ENCODE measurements at places on chromosomes 2 and 18.

GRCh38 chr2:53182601-53183000 lies 585.0 kb upstream of the CHAC2 start:
- no peak for DNase-seq

DNA sequence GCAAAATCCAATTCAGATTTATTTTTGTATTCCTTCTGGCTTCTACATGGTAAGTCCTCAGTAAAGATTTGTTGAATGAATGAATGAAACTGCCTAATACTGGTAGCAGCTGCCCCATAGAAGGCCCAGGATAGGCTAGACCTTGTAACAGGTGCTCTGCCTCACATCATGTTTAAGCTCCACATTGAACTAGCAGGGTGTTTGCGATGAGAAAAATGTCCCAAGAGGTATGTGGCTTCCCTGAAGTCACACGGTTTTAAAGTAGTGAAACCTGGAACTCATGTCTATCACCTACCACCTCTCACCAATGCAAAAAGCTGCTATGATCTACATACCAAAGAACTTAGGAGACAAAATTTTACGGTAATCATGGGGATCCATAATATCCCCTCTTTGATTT lies 765 bp upstream of the LHCGR start:
- DNase-seq, result no peak

DNA sequence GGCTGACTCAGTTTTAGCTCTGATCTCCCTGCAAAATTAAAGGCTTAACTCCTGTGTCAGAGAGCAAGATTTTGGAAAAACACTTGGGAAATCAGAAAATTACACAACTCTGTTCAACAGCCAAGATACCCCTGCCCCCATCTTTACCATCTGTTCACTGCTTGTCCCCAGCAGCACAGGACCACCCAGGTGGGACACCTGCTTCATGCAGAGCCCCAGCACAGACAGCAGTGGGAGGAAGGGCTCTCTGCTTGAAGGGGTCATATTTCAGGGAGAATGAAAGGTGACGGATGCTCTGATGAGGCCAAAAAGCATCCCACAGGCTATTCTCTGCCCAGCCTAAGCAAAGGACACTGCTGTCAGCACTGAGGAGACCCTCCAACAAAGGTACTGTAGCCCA lies 584.6 kb upstream of the KLHL29 start:
- no peak for DNase-seq

- no peak for DNase-seq
These were observed 27.6 kb upstream of the ZEB2 start for GRCh38 chr2:144547494-144547893.

GRCh38 chr2:163610817-163611556 lies 124.8 kb downstream of the FIGN start:
- DNase-seq, result no peak

- DNase-seq, result no peak
These were observed 17.2 kb downstream of the SLC30A3 start for GRCh38 chr2:27245626-27246025.

GRCh38 chr2:206000776-206001175 lies 85.2 kb downstream of the INO80D start:
- no peak for DNase-seq

GRCh38 chr2:135942936-135943688 lies 42.3 kb downstream of the DARS1 start:
- DNase-seq, result no peak

- DNase-seq, result no peak
These were observed 11.0 kb downstream of the TTN start for GRCh38 chr2:178796079-178796677.

DNA sequence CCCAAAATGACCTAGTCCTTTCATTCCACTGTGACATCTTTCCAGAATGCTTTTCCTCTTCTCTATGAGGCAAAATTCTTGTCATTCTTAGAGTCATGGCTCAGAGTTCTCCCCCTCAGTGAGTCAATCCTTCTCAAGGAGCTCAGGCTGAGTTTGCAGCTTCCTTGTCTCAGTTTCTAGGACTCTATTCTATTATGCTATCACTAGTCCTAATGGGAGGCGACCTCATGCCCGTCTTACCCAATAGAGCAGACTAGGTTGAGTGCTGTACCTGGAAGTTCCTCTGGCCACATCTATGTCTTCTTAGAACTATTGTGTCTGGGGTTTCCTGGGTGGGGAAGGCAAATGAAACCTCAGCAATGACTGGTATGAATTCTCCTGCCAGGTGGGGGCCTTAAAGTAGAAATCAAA lies 51.5 kb downstream of the HAUS1 start:
- DNase-seq, result no peak

DNA sequence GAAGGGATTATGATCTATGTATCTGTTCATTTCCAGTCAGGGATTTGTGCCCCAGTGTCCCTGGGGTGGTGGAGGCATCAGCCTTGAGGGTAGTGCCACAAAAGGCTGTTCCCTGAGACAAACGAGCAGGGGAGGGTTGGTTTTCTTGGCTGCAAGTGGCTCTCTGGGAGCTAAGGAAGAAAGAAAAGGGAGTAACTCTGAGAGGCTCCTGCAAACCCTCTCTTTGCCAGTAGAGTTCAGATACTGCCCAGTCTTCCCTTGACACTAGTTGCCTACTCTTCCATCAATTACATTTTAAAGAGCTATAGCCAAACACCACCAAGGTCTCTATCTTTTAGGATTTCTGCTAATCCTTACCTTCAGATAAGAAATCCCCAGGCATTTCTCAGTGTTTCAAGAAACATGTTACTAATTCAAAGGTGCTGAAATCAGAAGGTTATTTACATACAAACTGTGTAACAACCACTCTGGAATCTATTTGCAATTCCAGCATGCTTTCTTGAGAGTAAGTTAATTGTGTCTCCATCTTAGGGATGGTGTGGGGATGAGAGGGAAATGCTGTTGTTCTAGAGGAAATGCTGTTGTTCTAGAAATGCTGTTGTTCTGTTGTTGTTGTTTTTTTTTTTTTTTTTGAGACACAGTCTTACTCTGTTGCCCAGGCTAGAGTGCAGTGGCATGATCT lies 18.7 kb upstream of the KCTD1 start:
- DNase-seq, result no peak

- no peak for DNase-seq
These were observed 47.6 kb downstream of the MAPK4 start for GRCh38 chr18:50607378-50607926.

GRCh38 chr2:56001947-56002346 lies 78.4 kb upstream of the EFEMP1 start:
- DNase-seq, result no peak

GRCh38 chr18:42330296-42330695 lies 375.3 kb downstream of the PIK3C3 start:
- DNase-seq, result no peak

Measured in activated naive CD4-positive, alpha-beta T cell (primary cell).